ENCODE measurements at places on chromosomes 3 and 15.

- no peak for DNase-seq
These were observed 1015.5 kb downstream of the PLOD2 start for GRCh38 chr3:145145461-145145860.

- no peak for DNase-seq
These were observed 75.1 kb downstream of the NR1D2 start for GRCh38 chr3:24020036-24020691.

GRCh38 chr3:45309876-45310275 is 78.5 kb upstream of the LARS2 start:
- no peak for DNase-seq

DNA sequence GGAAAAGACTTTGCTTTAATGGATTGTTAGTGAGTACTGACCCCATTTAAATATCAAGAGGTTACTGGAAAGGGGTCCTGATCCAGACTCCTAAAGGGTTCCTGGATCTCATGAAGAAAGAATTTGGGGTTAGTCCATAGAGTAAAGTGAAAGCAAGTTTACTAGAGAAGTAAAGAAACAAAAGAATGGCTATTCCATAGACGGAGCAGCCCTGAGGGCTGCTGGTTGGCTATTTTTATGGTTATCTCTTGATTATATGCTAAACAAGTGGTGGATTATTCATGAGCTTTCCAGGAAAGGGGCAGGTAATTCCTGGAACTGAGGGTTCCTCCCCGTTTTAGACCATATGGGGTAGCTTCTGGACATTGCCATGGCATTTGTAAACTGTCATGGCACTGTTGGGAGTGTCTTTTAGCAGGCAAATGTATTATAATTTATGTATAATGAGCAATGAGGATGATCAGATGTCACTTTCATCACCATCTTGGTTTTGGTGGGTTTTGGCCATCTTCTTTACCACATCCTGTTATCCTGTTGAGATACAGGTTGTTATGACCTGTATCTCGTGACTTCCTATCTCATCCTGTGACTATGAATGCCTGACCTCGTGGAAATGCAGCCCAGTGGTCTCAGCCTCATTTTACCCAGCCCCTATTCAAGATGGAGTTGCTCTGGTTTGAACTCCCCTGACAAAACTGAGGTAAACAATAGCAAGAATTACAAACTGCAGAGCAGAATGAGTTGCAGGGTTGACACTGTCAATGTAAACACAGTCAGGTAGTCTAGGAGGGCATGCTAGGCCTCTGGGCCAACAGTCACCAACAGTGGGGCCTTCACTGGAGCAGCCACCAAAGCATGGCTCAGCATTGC is 10.3 kb upstream of the GPR160 start:
- no peak for DNase-seq

DNA sequence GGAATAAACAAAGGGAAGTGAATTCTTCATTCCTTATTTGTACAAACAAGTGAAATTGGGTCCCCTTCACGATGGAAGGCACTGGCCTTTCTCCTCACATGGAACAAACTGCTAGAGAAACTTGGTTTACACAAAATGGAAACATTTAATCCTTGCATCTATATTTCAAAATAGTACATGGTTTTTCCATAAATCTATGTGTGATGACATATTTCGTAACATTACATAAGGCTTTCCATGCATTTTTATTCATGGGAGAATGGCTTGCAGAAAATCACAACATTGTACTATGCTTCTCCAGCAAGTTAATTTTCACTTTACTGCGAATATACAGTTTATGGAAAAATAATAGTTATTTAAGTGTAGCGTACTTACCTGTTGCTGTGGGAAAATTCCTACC is 81.0 kb upstream of the CDIN1 start:
- no peak for DNase-seq

DNA sequence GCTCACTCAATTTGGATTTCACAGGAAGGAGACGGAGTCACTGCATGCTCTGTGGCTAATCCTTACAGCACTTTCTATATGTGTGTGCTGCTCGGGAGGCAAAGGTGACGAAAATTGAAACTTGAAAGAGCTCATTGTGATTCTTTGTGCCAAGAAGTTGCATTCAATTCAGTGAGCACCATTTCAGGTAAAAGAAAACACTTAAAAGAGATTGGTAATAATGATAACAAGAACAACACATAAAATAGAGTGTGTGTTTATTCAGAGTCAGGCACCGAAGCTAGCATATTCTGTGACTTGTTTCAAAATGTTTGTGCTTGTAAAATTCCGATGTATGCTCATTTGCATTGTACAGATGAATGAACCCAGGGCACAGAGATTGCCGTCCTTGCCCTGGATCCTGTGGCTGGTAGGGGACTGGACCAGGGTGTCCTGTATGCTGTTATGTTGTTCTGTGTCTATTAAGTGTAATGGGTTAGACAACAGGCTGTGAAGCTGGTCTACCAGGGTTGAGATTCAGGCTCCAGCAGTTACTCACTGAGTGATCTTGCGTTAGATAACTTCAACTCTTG is 193.3 kb upstream of the PROK2 start:
- no peak for DNase-seq

DNA sequence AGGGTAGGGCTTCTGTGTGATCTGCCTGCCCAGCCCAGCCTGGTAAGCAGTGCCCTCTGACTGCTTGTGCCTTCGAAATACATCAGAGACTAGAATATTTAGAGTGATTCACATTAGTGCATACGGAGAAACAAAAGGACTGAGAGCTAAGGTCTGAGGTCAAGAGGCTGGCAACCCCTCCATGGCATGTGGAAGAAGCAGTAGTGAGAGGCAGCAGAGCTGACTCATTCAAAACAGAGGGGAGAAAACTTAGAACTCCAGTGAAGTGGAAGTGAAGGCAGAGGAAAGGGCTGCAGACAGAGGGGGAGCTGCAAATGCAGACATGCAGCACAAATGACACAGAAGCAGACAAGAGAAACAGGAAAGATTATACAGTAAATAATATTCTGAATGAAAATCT is 61.6 kb downstream of the ULK4 start:
- DNase-seq, result no peak

GRCh38 chr15:79475306-79475705 is 43.2 kb downstream of the MINAR1 start:
- no peak for DNase-seq

GRCh38 chr3:197367081-197367780 is 68.8 kb upstream of the DLG1 start:
- DNase-seq, result no peak

- DNase-seq, result no peak
These were observed 322.2 kb upstream of the RBMS3 start for GRCh38 chr3:28958656-28959055.

DNA sequence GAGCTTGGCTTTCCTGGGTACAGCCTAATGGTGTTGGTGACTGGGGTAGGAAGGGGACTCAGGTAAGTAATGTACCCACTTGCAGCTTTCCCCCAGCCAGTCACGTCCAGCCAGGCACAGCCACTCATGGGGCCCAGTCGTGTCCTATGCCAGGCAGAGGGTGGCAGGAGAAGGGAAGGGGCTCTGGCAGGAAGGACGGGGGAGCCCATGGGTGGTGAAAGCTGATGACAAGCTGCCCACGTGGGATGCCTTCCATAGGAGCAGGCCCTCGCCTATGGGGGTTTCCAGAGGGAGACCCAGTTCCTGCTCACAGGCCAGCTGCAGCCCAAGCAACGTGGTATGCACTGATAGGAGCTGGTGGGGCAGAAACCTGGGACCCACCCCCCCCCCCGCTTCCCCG is 10.7 kb downstream of the CHAC1 start:
- no peak for DNase-seq

DNA sequence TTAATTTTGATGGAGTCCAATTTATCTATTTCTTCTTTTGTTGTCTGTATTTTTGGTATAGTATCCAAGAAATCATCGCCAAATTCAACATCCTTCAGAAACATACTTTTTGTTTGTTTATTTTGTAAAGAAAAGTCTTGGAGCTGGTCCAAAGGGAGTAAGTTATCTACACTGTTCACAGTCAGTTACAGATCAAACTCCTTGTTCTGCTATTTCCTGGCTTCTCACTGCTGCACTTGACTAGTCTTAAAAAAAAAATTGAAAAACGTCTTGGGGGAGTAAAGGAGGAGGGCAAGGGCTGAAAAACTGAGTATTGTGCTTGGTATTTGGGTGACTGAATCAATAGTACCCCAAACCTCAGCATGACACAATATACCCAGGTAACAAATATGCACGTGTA is 105.6 kb downstream of the NFKBIZ start:
- DNase-seq, result no peak

GRCh38 chr3:187889601-187890404 is 144.5 kb upstream of the BCL6 start:
- no peak for DNase-seq

DNA sequence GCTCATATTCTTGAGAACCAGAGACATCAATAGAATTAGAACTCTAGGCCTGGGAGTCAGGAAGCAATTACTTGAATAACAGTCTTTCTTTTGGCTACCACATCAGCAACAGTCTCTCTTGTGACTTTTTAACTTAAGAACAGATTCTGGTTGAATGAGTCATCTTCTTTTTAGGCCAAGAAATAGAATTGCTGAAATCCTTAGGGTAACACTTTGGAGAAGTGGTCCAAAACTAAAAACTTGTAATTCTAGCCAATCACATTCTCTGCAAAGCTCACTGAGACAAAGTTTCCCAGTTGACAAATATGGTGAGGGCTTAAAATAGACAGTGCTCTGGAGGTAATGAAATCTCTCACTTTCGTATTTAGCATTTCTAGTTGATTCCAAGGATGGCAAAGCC is 238.0 kb downstream of the SHOX2 start:
- DNase-seq, result peak; percentile 85
